ENCODE measurements at places on chromosomes 11 and 22.
A peak's percentile ranks its signal among the peaks of the same experiment; 100 is the strongest.

- peak; percentile 21 for DNase-seq
These were observed 63.7 kb downstream of the PRDM11 start for GRCh38 chr11:45209891-45210699.

- DNase-seq: no peak
These were observed 510.4 kb downstream of the NELL1 start for GRCh38 chr11:21179770-21180169.

DNA sequence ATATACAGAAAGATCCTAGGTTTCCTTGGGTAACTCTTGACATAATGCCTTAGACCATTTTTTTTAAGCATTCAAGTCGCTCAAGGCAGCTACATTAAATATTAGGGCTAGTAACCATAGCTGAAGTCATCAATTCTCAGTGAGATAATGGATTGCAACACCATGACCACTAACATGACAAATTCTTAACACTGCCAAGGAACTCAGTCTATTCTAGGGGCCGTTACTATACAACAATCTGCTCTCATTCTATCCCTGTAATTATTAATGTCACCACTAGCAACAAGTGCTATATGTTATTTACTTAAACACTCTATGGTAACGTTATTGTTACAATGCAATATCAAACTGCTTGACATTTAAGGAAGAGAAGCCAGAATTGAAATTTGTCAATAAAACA, 3.2 kb upstream of the STK33 start:
- no peak for DNase-seq

GRCh38 chr22:49046546-49047361, 780.9 kb downstream of the BRD1 start:
- no peak for DNase-seq

- DNase-seq: no peak
These were observed 2.9 kb upstream of the ABCC8 start for GRCh38 chr11:17479284-17480214.

Measured in C1 segment of cervical spinal cord (tissue), 14 donors.